ENCODE measurements at places on chromosomes 12 and 14.

GRCh38 chr12:111034083-111034885 is 113.9 kb upstream of the MYL2 start:
- peak; percentile 35 for DNase-seq

DNA sequence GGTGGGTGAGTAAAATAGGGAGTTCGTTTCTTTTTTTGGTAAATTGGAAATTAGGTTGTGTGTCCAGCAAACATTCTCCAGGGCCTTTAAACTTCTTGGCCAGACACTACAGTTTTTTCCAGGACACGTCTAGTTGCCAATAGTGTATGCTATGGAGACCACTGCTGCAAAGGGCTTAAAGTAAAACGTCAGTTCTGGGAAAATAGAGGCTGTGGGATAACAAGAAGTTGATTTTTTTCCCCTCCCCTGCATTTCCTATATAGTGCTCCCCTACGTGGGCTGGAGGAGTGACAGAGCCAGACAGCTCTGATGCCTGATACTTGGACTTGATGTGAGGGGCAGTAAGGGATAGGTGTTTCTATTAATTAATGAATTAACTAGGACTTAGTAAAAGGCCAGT is 2.4 kb downstream of the ACVR1B start:
- DNase-seq, result no peak

GRCh38 chr12:131803961-131804521 is 24.2 kb upstream of the MMP17 start:
- DNase-seq, result no peak

DNA sequence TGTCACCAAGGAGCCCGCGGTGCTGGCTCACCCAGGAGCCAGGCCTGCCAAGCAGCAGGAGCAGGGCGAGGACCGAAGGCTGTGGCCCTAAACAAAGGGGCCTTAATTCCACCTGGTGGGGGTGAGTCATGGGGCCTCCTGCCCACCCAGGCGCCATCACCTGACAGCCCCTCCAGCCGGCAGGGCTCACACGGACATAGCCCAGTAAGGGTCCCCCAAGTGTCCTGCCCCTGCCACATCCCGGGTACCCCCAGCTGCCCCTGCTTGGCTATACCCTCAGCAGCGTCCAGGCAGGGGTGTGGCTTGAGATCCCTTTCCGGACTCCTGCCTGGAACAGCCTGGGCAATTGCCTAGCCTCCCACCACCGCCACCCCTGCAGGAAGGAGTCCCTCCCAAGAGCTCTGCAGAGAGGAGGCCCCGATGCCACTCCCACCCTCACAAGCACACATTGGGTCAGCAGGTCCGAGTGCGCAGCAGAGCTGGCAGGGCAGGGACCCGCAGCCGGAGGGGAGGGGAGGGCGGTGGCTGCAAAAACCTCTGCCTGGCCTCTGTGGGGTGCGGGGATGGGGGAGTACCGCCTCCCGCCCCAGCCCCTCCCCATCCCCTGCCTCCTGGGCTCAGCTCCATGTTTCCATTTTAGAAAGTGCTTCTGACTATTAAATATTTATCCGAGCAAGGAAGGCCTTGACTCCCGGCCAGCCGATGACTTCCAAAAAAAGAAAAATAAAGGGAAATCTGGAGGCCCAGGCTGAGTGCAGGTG is 4.6 kb downstream of the AHNAK2 start:
- DNase-seq, result no peak

DNA sequence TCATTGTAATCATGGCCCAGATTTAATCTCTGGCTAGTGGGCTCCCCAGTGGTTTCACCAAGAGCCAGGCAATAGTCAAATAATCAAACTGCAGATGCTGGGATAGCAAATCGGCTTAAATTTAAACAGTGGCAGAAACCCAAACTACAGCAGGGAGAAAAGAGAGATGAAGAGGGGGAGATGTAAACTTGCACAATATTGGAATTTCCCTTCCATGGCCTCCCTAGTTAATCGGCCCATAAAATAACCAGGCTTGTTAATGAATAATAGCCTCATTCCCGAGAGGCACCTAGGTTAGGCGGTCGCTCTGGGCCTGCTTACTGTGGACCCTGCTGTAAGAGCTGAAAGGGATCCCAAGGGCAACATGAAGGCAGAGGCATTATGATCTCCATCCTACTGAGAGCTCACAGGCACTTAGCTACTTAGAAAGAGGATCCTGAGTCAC is 116.2 kb downstream of the NUAK1 start:
- DNase-seq, result no peak

GRCh38 chr14:44505588-44505987 is 1.5 kb downstream of the FSCB start:
- peak; percentile 1 for DNase-seq

GRCh38 chr14:28784096-28785048 is 17.8 kb downstream of the FOXG1 start:
- DNase-seq, result no peak
